ENCODE measurements at places on chromosomes 16 and 17. TPM values are rescaled to one million over a fixed set of nuclear protein-coding genes. Genes with fewer than 3 reads are reported as not detected.

The EME1 gene
- total RNA-seq: 16.5 TPM

The PDK2 gene
- 16.2 TPM for total RNA-seq

The SPATA33 gene
- 17.8 TPM for total RNA-seq

The DHRS13 gene
- 29.6 TPM for total RNA-seq

The KRT33A gene
- not detected for total RNA-seq

The MGAT5B gene
- 4.6 TPM for total RNA-seq

The RASL10B gene
- 15.9 TPM for total RNA-seq

The BIRC5 gene
- 97.8 TPM for total RNA-seq

The KRT9 gene
- total RNA-seq: not detected

The OTOA gene
- 0.11 TPM for total RNA-seq

The EXOC3L1 gene
- total RNA-seq: 3.1 TPM

The STX1B gene
- total RNA-seq: 11.0 TPM

The EFNB3 gene
- total RNA-seq: 11.4 TPM

The DNAH2 gene
- total RNA-seq: 0.22 TPM

The UNC119 gene
- total RNA-seq: 38.3 TPM

The ABCA5 gene
- 4.0 TPM for total RNA-seq

The NEUROD2 gene
- not detected for total RNA-seq

The GRAP gene
- total RNA-seq: 0.55 TPM

The ZG16 gene
- not detected for total RNA-seq

The NOMO2 gene
- total RNA-seq: 81.2 TPM

The GNG13 gene
- total RNA-seq: not detected

The TNK1 gene
- total RNA-seq: 11.2 TPM

The PRR11 gene
- 70.6 TPM for total RNA-seq

The TMEM235 gene
- 0.28 TPM for total RNA-seq

The ATP2C2 gene
- total RNA-seq: 2.8 TPM

The TSPOAP1 gene
- total RNA-seq: 19.0 TPM

The SDK2 gene
- total RNA-seq: 7.9 TPM

The KRT40 gene
- not detected for total RNA-seq

The KRT27 gene
- total RNA-seq: not detected

The KRT16 gene
- total RNA-seq: not detected

The OTOP2 gene
- total RNA-seq: not detected

The TBC1D3E gene
- total RNA-seq: not detected

The PYDC1 gene
- total RNA-seq: 2.1 TPM

The ENPP7 gene
- total RNA-seq: not detected

The CRK gene
- 60.5 TPM for total RNA-seq

The SULT1A2 gene
- 0.35 TPM for total RNA-seq

The NRN1L gene
- 2.7 TPM for total RNA-seq

The CDIPT gene
- total RNA-seq: 70.6 TPM

The CTRB1 gene
- not detected for total RNA-seq

The HIGD1B gene
- total RNA-seq: not detected

The RNF222 gene
- total RNA-seq: 0.09 TPM

The CTRL gene
- 3.3 TPM for total RNA-seq

The SLC38A8 gene
- total RNA-seq: not detected

The CACNG1 gene
- not detected for total RNA-seq

The AHSP gene
- 1.6 TPM for total RNA-seq

The CCL16 gene
- not detected for total RNA-seq

The SSH2 gene
- 11.8 TPM for total RNA-seq

The PHF23 gene
- total RNA-seq: 110 TPM

The KRT33B gene
- not detected for total RNA-seq

The PLD6 gene
- not detected for total RNA-seq

The ERN1 gene
- total RNA-seq: 5.0 TPM
